ENCODE measurements at places on chromosomes 6 and 20.

- peak; percentile 99 for DNase-seq
These were observed 9.7 kb upstream of the HSP90AB1 start for GRCh38 chr6:44237021-44237812.

DNA sequence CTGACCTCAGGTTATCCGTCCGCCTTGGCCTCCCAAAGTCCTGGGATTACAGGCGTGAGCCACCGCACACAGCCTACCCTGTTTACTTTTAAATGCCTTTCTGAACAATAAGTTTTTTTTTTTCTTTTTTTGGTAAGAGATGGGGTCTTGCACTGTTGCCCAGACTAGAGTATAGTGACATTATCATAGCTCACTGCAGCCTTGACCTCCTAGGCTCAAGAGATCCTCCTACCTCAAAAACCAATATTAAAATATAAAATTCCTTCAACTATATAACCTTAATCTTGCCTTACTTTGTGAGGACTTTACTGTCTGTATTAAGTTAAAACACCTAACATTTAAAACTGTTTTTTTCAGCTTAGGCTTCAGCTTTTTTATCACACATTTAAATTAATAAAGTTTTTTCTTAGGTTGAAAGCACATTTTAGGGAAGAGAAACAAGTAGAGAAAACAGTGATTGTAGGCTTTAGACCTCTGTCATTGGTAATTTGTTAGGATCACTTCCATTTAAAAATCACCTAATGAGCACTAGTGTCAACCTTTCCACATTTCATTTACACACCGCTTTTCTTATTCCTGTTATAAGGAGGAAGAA is 2.9 kb downstream of the UBR2 start:
- DNase-seq, result no peak

GRCh38 chr20:31956556-31957526 is 5.0 kb upstream of the PDRG1 start:
- DNase-seq, result no peak

GRCh38 chr6:126181173-126181741 is 158.7 kb upstream of the CENPW start:
- DNase-seq, result no peak

DNA sequence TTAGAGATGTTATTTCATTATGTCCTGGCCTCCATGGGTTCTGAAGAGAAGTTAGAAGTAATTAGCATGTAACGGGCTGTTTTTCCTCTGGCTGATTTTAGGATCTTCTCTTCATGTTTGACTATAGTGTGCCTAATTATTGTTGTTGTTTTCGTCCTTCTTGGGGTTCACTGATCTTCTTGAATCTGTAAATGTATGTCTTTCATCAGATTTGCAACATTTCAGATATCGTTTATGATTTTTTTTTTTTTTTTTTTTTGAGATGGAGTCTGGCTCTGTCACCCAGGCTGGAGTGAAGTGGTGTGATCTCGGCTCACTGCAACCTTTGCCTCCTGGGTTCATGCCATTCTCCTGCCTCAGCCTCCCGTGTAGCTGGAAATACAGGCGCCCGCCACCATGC is 246.7 kb downstream of the TFAP2C start:
- no peak for DNase-seq

GRCh38 chr6:25017932-25018567 is 82.3 kb upstream of the RIPOR2 start:
- DNase-seq, result no peak

Measured in kidney epithelial cell (primary cell).